ENCODE measurements at places on chromosomes 1 and 21.

- no peak for DNase-seq
These were observed at the start of gene IL23R for GRCh38 chr1:67166196-67166595. TSS of gene IL23R (plus strand) at chr1:67166454. CDS start at chr1:67168121, 1,667 bp downstream.

- DNase-seq = no peak
These were observed 25.1 kb downstream of the C1orf116 start for GRCh38 chr1:207007352-207008033.

- DNase-seq = no peak
These were observed 4.4 kb downstream of the TMEM35B start for GRCh38 chr1:34980715-34981114.

DNA sequence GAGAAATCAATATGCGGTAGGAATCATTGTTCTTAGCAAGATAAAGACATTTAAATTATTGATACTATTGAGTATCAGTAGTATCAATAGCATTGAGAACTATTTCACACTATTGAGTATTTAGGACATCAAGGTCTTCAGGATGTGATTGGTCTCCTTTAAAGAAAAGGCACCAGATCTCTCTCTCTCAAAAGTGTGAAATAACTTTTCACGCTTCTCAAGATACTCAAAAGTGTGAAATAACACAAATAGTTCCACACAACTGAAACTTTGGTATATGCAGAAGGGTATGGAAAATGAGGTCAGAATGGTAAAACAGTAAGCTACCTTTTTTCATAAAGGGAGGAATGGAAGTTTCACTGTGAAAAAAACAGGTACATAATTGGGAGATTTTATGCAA lies 6.7 kb upstream of the PYHIN1 start:
- DNase-seq = no peak

DNA sequence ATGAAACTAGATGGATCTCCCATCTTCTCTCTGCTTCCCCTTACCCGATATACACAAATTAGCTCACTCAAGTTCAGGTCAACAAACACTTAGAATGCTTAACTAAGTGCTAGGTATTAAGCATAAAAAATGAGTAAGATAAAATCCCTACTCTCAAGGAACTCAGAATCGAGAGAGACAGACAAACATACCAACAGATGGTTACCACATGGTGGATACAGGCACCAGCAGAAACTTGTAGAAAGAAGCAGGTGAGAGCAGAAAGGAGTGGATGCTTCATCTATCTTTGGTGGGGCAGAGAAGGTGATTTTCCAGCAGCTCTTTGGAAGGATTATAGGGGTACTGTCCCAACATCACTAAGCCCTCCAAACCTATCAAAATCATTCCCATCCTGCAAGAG lies 32.2 kb downstream of the C8B start:
- no peak for DNase-seq

DNA sequence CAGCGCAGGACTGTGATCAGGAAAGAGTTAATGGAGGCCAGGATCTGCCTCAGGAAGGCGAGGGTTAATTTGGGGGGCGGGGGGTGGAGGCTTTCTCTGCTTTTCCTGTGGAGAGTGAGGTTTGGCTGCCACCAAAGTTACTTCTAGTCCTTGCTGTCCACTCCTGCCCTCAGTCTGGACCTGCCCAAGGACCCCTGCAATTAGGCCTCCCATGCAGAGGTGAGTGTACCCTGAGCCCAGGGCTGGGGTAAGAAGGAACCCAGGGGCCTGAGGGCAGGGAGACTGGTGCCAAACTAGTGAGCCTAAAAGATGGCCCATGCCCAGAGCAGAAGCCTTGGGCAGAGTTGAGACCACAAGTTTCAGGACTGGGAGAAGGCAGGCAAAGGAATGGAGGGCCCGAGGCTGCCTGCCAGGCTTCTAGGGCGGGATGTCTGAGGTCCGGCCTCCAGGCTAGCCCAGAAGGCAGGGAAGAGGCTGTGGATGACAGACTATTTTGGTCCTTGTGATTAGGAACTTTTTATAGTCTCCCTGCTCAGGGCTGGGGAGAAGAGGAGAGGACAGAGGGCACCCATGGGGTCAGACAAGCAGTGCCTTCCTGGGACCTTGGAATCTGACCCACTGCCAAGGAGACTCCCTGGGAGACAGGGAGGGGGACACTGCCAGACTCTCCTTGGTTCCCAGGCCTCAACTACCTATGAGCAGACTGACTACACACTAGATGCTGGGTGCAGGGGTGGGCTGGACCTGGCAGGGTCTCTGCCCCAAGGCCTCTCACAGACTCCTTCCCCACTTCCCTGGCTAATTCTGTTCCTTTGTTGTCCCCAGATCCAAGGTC lies at the start of gene FAM110D:
Gene FAM110D, plus strand, starts transcription at position 172 of the 835 bp plus-strand sequence. CDS start 2,213 bp downstream, outside the sequence.
- DNase-seq = peak; percentile 66

- peak; percentile 68 for DNase-seq
These were observed 461.7 kb downstream of the PTPRU start for GRCh38 chr1:29698033-29698432.

DNA sequence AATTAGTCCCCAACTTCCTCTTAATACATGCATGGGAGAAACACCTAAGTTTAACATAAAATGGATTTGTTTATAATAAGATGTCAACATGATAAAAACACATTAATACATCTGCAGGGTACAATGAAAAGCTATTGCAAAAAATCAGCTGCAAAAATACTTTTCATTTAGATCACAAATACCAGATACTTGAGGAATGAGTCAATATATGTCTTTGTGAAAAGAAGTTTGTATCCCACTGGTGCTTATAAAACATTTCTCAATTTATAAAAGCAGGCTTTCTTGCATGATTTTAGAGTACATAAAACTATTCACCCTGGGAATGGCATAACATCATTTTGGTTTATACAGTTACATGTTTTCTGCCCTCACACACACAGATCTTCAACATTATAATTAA lies 18.6 kb upstream of the PRKAA2 start:
- no peak for DNase-seq

Measured in femur (tissue), 1 donor.